ENCODE measurements at places on chromosomes 7 and 10. TPM values are rescaled to one million over a fixed set of nuclear protein-coding genes. Genes with fewer than 3 reads are reported as not detected.

- peak; percentile 91 for DNase-seq
Observed at GRCh38 chr7:4724648-4725013, 42.5 kb downstream of the FOXK1 start.

DNA sequence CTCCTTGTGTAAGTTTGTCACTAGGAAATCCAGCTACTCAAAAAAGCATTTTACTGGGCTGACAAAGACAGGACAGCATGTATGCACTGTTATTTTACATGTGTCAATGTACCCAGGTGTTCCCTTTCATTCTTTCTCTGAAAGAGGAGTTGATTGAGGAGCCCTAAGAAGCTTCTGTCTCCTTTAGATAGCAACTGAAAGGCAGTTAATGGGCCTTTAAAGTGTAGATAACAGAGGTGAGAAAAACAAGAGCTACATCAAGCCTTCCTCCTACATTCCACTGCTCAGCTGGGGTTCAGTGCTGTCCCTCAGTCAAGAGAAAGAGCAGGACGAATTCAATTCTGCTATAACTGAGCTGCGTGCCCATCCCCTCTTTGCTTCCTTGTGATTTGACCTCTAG lies 12.8 kb upstream of the WIPF3 start:
- DNase-seq, result no peak

- peak; percentile 65 for DNase-seq
Observed at GRCh38 chr7:40329601-40330153, 194.9 kb downstream of the SUGCT start.

- DNase-seq, result no peak
Observed at GRCh38 chr7:40483630-40484029, 348.8 kb downstream of the SUGCT start.

DNA sequence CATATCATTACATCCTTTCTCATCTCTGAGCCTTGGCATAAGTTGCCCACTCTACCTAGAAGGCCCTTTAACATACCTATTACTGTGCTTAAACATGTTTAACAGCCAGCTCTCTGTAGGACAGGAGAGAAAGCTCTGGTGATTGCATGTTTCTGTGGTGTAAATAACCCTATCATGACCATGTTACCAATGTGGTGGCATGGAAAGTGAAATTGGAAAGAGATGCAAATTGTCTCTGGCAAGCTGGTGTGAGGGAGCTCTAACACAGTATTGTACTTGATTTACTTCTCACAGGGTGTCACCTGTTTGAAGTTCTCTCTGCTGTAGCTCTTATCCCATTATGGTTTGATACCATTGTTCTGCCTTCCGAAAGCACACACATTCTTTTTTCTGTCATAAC lies 231.8 kb upstream of the DKK1 start:
- no peak for DNase-seq

DNA sequence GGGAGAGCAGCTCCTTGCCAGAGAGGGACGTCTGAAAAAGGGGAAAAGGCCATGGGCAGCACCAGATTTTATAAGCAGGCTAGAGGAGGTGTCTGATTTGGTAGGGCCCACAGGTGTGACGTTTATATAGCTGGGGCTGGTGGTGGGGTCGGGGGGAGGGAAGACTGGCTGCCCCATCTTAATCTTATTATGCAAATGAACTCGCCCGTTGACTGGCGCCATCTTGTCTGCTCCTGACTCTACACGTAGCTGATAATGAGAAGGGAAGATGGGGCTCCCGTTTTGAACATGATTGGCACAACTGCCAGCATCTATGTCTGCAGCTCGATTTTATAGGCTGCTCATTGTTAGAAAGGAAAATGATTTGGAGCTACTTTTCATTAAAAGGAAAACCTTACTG lies 28.6 kb upstream of the CADPS2 start:
- DNase-seq, result no peak

DNA sequence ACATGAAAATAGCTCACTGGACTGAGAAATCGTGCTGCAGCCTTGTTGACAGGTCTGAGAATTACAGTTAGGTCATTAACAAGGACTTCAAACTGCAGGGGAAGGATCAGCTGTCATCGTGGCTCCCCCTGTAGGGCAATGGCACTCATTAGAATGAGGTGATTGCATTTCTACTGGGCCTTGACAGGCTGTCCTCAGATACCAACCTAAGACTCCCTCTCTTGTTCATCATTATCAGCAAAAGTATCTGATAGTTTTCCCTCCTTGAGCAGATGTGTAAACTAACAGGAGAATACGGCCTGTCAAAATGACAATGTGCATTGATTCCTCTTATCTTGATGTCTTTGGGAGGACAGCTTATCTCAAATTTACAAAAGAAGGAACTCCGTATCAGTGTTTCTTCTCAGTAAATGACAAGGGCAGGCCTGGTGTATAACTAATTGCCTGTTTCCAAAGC lies 648.5 kb upstream of the LRRN3 start:
- no peak for DNase-seq

Gene GIMAP6
- total RNA-seq, result not detected

- peak; percentile 19 for DNase-seq
Observed at GRCh38 chr7:150842018-150842417, 10.3 kb upstream of the AOC1 start.

DNA sequence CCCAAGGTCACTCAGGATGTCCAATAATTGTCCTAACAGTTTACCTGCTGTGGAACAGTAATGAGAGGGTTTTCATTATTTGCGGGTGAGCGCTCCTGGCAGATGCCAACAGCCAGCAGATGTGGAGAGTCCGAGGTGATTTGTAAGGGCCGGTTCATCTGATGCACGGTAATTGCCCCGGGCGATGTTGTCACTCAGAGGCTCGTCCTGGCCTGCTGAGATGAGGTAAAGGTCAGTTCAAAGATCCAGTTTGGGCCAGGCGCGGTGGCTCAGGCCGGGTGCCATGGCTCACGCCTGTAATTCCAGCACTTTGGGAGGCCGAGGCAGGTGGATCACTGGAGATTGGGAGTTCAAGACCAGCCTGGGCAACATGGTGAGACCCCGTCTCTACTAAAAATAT lies 16.9 kb downstream of the LHPP start:
- DNase-seq, result no peak

- peak; percentile 63 for DNase-seq
Observed at GRCh38 chr7:134562136-134562535, 13.2 kb downstream of the AKR1B15 start.

DNA sequence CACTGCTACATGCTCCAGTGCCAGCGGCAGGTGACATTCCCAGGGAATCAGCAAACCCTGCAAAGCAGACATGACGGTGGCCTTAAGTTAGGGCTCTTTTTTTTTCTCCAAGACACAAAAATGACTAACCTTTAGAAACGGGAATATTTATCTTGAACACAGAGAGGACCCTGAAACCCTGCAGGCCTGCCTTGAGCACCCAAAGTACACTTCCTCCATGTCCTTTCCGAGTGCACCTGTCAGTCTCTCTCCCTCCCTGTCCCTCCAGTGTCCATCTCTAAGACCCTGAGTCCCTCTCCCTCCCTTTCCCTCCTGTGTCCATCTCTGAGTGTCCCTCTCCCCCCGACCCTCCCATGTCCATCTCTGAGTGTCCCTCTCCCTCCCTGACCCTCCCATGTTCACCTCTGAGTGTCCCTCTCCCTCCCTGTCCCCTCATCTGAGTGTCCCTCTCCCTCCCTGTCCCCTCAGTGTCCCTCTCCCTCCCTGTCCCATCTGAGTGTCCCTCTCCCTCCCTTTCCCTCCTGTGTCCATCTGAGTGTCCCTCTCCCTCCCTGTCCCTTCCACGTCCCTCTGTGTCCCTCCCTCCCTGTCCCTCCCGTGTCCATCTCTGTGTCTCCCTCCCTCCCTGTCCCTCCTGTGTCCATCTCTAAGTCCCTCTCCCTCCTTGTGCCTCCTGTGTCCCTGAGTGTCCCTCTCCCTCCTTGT lies 51.2 kb upstream of the CAMK2B start:
- no peak for DNase-seq

Gene MYL10
- not detected for total RNA-seq

- DNase-seq, result no peak
Observed at GRCh38 chr7:136617176-136617575, 251.3 kb upstream of the CHRM2 start.

- no peak for DNase-seq
Observed at GRCh38 chr10:110274647-110275046, 30.1 kb downstream of the SMNDC1 start.
